ENCODE measurements at places on chromosomes 5 and 9.

- peaks cover 9% of the 10 kb centered on the region for H3K27me3 ChIP-seq
- H3K36me3 ChIP-seq = no peaks in the 10 kb centered on the region
- no peaks in the 10 kb centered on the region for H3K4me1 ChIP-seq
- DNase-seq = no peak
Observed at GRCh38 chr5:96317945-96318344, 115.1 kb downstream of the PCSK1 start.

- peaks cover 12% of the 10 kb centered on the region for H3K4me1 ChIP-seq
- H3K4me3 ChIP-seq = no peak overlapping the region
- H3K36me3 ChIP-seq = no peaks in the 10 kb centered on the region
Observed at GRCh38 chr5:100790170-100790665, 112.9 kb downstream of the ST8SIA4 start.

DNA sequence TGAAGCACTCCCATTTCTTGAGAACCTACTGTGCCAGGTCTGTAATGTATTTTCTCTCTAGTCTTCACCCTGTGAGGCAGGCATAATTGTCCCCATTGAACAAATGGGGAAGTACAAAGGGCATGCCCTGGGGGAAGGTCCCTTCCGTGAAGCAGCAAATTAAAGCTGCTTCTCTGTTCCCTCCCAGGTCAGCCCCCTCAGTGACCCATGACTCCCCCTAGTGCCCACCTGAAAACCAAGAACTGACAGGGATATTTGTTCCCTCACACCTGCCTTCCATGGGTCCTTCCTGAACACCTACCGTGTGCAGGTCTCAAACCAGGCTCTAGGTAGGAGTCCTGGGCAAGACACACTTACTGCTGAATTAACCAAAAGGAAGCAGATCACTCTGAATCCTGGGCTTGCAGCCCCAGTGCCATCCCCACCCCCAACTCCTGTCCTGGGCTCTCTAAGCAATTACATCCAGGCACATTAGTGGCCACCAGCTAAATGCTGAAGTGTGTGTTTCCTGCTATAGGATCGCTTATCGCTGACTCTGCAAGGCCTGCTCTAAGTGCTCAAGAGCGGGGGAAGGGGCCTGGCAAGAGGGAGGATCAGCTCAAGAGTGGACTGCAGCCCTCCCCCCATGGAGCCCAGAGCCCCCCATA, 254.8 kb downstream of the CDK5RAP2 start:
- H3K27me3 ChIP-seq = peaks cover 4% of the 10 kb centered on the region
- H3K27ac ChIP-seq = no peak overlapping the region
- no peak overlapping the region for H3K4me3 ChIP-seq
- no peak for DNase-seq
- H3K4me1 ChIP-seq = no peaks in the 10 kb centered on the region

DNA sequence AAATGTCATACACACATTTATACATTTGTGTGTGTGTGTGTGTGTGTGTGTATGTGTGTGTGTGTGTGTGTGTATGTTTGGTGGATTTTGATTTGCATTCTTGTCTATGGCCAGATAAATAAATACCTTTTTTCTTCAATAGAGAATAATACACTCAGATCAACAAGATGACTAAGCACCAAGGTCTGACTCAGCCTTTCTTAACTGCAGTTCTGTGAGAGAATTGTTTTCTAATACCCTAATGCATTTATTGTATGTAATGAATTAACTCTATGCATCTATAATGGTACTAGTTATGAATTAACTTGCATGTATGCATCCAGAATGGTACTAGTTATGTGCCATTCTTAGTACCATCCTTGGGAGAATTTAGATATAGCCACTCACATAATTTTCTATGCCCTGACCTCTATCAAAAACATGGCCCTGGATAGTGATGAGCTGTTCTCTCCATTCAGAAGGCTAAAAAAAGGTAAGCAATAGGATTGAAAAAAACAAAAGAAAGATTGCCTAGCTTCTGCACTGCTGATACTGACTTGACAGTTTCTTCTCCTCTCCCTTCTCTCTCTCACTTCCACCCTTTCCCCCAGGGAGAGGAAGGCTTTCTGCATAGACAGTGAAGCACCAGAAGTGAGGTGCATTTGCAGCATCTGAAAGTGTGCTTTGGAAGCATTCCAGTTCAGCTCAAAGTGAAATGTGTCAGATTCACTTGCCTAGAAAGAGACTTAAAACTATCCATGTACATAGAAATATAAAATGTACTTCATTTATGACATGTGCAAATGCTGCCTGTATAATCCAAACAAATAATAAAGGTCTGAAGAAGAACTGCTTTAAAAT, 55.1 kb upstream of the CCDC112 start:
- peaks cover 22% of the 10 kb centered on the region for H3K27me3 ChIP-seq
- DNase-seq = no peak
- no peaks in the 10 kb centered on the region for H3K36me3 ChIP-seq
- no peaks in the 10 kb centered on the region for H3K4me1 ChIP-seq
- no peak overlapping the region for H3K27ac ChIP-seq

- DNase-seq = no peak
- H3K27me3 ChIP-seq = no peaks in the 10 kb centered on the region
- no peak overlapping the region for H3K27ac ChIP-seq
- no peaks in the 10 kb centered on the region for H3K4me1 ChIP-seq
Observed at GRCh38 chr9:35871545-35871944, 1.3 kb upstream of the OR13J1 start.

- peaks cover 6% of the 10 kb centered on the region for H3K27me3 ChIP-seq
- peaks cover 13% of the 10 kb centered on the region for H3K4me1 ChIP-seq
- no peak overlapping the region for H3K27ac ChIP-seq
- no peak for DNase-seq
- peaks cover 1% of the 10 kb centered on the region for H3K36me3 ChIP-seq
Observed at GRCh38 chr5:55847837-55848236, 3.3 kb upstream of the IL31RA start.

GRCh38 chr9:79408617-79409016, 163.1 kb upstream of the TLE4 start:
- no peak overlapping the region for H3K27ac ChIP-seq
- no peaks in the 10 kb centered on the region for H3K4me1 ChIP-seq
- H3K4me3 ChIP-seq = no peak overlapping the region

DNA sequence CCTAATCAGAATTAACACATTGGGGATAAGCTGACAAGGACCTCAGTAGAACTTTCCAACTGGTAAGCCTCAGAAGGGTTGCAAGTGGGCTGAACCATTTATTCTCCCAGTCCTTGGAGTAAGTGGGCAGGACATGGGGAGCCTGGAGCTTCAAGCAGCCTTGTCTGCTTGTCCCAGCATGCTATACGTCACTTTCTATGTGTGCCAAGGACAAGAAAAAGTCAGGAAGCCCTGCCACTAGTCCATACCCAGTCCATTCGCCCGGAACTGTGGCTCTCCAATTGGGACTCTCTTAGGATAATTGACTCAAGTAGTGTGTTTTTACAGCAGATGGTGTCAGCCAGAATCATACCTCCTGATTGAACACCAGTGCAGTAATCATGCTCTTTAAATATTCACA, 62.6 kb upstream of the FRRS1L start:
- no peak overlapping the region for H3K4me3 ChIP-seq
- peaks cover 6% of the 10 kb centered on the region for H3K27me3 ChIP-seq
- no peaks in the 10 kb centered on the region for H3K36me3 ChIP-seq

All from activated CD4-positive, alpha-beta T cell treated with anti-CD3 and anti-CD28 coated beads for 36 hours (primary cell).